ENCODE measurements at places on chromosomes 11 and 22. TPM values are rescaled to one million over a fixed set of nuclear protein-coding genes. Genes with fewer than 3 reads are reported as not detected.

P4HA3 gene
- not detected for total RNA-seq

CARNS1 gene
- 9.9 TPM for total RNA-seq

- H3K4me3 ChIP-seq = no peak overlapping the region
- H3K36me3 ChIP-seq = no peaks in the 10 kb centered on the region
- H3K27ac ChIP-seq = no peak overlapping the region
- H3K4me1 ChIP-seq = no peaks in the 10 kb centered on the region
- peaks cover 9% of the 10 kb centered on the region for H3K27me3 ChIP-seq
- no peak for DNase-seq
These were observed 8.3 kb downstream of the BRSK2 start for GRCh38 chr11:1397862-1398527.

DNA sequence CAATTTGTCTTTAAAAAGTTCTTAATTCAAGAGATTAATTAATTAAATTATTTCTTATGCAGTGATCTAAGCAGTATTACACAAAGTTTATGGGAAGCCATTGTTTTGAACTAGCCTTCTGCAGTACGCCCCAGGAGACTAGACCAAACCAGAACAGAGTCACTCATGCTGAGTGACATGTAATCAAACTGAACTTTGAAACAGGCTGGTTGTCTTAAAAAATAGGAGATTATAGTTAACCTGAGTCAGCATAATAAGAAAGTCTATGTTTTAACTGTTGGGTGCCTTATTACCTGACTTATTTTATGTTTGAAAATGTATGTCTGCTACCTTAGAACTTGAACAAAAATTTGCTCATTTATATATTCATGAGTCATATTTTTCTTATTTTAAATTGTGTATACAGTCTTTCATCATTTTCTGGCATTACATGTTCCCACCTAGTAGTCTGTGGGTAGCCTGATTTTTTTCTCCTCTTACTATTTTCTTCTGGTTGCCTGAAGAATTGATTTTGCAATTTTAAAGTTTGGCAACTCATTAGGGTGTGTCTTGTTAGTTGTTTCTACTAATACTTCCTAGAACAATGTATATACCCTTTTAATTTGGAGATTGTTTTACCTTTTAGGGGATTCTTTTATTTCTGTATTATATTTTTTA is 161.4 kb downstream of the AASDHPPT start:
- H3K36me3 ChIP-seq = no peaks in the 10 kb centered on the region
- DNase-seq = no peak
- no peak overlapping the region for H3K4me3 ChIP-seq
- no peaks in the 10 kb centered on the region for H3K4me1 ChIP-seq

Measured in CD4-positive, alpha-beta T cell (primary cell).